ENCODE measurements at places on chromosomes 2 and 18.

DNA sequence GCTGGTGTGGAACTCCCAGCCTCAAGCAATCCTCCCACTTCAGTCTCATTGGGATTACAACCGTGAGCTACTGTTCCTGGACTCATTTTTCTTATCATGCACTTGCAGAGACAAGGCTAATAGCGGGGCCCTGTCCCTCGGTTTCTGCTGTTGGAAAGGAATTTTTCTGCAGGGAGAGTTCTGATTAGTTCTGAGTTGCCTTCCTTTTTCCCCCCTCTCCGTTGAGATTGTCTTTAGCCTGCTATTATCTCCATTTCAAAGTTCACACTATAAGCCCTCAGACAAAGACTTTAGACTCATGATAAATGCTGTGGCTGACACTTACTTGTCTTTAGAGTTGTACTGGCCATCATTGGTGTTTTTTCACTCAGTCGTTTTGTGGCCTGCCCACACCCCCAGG is 97.2 kb downstream of the NCOA1 start:
- DNase-seq, result no peak

GRCh38 chr18:31040686-31041270 is 1.8 kb downstream of the DSC3 start:
- DNase-seq, result no peak

GRCh38 chr2:43051338-43051737 is 175.1 kb downstream of the ZFP36L2 start:
- no peak for DNase-seq

DNA sequence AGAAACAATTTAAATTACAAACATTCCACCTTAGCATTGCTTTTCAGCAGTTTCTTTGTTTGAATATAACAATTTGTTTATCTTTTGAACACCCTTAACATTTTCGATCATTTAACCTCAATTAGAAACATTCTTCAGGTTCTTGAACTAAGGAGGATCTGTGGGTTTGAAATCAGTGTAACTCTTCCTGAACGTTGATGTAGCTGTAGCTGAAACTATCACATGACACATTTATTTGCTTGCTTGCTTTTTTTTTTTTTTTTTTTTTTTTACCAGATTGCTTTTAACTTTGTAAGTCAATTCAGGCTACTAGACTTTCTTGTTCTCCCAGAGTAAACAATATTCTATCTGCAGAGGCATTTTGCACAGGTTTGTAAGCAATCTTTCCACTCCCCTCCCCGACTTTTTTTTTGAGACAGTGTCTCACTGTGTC is 47.6 kb downstream of the GPD2 start:
- no peak for DNase-seq

- DNase-seq, result no peak
Measured at GRCh38 chr2:171410101-171410500, 23.7 kb downstream of the METTL8 start.

DNA sequence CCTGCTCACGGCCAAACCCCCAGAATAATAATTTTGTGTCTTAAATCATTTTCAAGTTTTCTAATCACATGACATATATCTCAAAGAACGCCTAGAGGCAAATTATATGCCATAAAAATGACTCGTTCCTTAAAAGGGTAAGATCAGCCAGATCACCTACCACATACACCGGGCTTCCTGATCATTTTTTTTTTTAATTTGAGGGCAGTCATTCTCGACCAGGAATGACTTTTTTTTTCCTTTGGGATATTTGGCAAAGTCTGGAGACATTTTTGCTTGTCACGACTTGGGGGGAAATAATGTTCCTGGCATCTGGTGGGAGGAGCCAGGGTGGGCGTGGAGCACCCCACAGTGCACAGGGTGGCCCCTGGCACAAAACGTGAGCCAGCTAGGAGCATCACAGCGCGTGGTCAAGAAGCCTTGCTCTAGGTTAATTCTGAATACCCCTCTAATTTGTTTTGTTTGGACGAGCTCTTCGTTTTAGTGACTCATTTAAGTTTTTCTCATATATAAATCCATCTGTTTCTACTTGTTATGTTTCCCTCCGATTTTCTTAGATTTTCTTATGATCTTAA is 94.9 kb downstream of the TWIST2 start:
- DNase-seq, result no peak

DNA sequence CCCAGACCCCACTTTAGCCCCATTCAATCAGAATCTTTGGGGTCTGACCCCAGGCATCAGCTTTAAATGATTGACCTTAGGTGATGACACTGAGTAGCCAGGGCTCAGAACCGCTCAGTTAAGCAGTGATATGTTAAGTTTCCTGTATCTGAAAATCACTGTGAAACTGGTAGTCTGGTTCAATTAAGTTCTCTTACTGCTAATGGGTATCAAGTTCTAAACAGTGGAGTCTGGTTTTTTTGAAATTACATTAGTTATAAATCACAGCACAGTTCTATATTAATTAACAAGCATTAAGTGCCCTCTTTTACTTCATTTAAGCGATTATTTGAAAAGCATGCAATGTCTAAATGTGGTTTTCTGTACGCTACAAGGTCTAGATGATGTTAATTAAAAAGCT is 117.9 kb downstream of the HAUS1 start:
- no peak for DNase-seq

- no peak for DNase-seq
Measured at GRCh38 chr2:58798676-58799208, 557.6 kb upstream of the FANCL start.

DNA sequence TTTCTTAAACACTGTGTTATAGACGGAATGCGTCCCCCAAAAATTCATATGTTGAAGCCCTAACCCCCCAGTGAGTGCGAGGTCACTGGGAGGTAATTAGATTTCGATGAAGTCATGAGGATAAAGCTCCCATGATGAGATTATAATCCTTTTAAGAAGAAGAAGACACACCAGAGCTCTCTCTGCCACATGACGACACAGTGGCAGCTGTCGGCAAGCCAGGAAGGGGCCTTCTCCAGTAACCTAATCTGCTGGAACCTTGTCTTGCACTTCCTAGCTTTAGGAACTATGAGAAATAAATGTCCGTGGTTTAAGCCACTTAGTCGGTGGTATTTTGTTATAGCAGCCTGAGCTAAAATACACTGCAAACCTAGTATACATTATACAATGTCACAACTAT is 12.3 kb downstream of the TMEM237 start:
- DNase-seq, result no peak

DNA sequence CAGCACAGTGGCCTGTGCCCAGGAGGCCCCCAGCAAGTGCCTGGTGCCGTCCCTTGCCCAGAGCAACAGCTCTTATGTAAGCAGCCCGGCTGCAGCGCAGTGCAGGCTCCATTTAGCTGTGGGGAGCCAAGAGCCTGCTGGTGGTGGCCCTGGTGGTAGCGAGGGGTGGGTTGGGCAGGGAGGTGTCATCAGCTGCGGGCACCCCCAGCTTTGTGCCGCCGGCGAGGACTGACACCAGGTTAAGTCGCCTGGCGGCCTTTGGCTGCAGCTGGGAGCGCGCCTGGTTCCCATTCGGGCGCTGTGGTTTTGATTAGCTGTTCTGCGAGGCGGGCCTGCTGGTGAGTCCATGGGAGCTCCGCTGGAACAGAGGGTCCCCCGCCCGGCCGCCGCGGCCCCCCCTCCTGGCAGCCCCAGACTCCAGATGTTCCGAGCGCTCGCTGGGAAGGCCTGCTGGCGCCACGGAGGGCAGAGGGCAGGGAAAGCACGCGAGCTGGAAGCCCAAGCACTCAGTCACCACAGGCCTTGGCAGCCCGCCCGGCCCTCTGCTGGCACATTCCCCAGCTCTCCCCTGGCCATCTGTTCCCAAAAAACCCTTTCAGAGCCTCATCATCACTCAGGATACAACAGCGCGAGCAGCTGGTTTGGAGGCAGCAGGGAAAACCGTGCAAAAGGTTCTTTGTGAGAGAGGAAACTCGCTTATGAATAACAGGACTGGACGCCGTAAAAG is 18.4 kb downstream of the ATOH8 start:
- DNase-seq, result no peak

DNA sequence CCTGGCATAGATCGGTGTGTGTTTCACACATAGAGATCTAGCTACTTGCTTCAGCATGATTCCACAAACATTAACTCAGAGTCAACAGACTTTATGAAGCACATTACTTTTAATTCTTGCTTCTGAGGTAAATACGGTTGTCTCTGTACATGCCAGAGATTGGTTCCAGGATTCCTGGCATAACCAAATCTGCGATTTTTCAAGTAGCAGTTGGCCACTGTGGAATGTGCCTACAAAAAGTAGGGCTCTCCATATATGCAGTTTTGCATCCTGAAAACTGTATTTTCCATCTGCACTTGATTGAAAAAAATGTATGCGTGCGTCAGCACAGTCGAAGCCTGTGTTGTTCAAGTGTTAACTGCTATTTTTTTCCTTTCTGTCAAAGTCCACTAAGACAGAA is 85.0 kb downstream of the ZAP70 start:
- no peak for DNase-seq

DNA sequence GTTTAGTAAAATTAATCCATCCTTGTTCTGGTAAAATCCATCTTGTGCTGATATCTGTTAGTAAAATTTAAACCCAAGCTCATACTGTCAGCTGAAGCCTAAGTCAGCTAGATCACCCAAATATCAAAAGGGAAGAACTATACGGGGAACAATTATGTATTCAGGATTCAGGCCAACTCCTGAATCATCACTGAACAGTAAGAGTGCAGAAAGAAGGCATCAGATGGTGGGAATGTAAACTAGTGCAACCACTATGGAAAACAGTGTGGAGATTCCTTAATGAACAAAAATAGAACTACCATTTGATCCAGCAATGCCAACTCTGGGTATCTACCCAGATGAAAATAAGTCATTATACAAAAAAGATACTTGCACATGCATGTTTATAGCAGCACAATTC is 81.8 kb downstream of the RAPGEF4 start:
- no peak for DNase-seq

- no peak for DNase-seq
Measured at GRCh38 chr18:52287151-52287550, 52.8 kb upstream of the DCC start.

DNA sequence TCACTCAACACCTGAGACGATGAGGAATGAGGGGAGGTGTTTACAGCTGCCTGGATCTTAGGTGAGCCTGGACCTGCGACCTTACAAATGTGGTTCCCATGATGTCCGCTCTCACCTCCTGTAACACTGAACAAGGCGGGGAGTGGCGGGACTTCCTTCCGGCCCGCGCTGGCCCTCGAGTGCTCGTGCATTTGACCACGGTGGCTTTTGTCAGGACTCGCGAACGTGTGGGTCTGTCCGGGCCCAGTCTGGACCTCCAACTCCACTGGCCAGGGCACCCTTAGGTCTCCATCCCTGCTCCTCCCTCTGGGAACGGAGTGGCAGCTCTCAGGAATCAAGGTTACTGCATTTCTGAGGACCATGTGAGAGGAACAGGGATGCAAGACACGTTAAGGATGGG is 263.0 kb upstream of the SALL3 start:
- no peak for DNase-seq

- no peak for DNase-seq
Measured at GRCh38 chr2:219104107-219105035, 43.6 kb upstream of the IHH start.

DNA sequence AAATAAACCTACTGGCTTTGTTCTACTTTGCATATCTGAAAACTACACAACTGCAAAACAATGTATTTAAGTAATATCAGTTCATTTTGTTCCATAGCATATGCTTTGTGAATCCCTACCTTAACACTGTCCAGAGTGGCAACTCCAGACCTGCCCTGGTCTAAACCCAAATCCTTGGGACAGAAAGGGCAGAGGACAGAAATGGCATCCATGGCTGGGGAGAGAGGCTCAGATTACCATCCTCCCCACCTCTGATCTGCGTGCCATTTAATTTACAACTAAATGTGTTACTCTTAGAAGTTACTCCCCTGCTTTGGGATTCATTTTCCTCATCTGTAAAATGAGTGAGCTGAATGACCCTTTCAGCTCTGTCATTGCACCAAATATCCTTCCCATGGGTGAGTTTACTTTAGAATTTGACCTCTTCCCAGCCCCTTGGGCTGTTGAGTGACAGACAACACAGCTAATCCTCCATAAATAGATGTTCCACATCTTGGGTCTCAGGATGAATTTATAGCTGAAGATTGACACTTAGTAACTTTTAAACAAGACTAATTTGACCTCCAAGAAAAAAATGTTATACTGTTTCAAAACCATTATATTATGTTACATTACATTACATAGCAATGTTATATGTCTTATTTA is 20.1 kb upstream of the NEB start:
- DNase-seq, result no peak

GRCh38 chr2:10042301-10043161 is 819 bp upstream of the KLF11 start:
- no peak for DNase-seq

GRCh38 chr18:56511996-56512395 is 126.4 kb downstream of the TXNL1 start:
- DNase-seq, result no peak

GRCh38 chr2:65577654-65578053 is 145.3 kb upstream of the SPRED2 start:
- no peak for DNase-seq

DNA sequence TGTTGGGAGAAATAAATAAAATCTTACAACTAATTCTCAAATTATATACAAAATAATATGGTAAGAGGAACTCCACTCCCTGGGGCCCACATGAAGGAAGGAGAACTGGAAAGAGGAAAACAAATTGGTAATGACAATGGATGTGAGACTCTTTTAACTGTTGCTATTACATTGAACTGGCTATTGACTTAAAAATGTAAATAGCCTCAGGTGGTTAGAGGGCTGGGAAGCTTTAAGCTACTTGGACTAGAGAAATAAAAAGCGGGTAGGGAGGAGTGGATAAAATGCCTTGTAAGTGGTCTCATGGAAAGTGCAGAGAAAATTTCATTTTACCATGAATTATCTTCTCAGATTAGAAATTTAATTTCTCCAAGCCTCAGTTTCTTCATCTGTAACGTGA is 64.1 kb downstream of the KCNJ3 start:
- no peak for DNase-seq

GRCh38 chr18:38539856-38540255 is 974.3 kb upstream of the CELF4 start:
- no peak for DNase-seq

DNA sequence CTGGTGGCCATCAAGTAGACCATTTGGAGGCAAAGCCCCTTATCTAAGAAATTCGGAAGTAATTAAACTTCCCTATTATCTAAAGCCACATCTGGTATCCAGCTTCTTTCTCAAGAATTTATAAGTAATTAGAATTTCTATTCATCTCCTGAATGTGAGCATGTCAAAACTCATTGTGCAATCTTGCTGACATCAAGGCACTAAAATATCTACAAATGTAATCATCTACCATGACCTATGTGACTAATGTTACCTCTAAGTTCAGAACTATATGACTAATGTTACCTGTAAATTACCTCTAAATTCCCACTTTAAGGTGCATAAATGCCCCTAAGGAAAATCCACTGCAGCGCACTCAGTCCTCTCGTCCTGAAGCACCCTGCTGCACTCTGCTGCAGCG is 773.0 kb downstream of the CPS1 start:
- no peak for DNase-seq

DNA sequence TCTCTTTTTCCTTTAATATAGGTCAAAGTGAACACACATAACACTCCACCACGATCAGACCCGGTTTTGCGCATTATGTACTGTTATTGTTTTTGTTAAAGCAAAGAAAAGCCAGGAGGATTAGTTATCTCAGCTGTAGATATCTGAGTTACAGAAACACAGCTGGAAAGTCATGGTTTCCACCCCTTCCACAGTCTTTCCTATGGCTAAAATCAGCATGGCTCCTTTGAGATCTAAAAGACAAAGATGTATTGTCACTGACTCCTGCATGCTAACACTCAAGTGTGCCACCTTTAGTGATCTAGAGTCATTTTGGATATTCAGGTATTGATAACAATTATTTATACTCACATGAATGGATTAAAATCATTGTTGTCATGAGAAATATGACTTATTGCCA is 260.0 kb downstream of the FIGN start:
- no peak for DNase-seq

- DNase-seq, result no peak
Measured at GRCh38 chr18:65567372-65567771, 183.4 kb upstream of the CDH7 start.
